Muscle of back (tissue), 13 donors: ENCODE measurements at places on chromosomes 13 and 19. TPM values are rescaled to one million over a fixed set of nuclear protein-coding genes. Genes with fewer than 3 reads are reported as not detected.

Gene ZNF540
- 3.5 TPM for polyA plus RNA-seq

Gene CGB2
- not detected for polyA plus RNA-seq

Gene DCT
- polyA plus RNA-seq = 0.23 TPM

Gene SAMD1
- polyA plus RNA-seq = 41.8 TPM

Gene ZNF790
- 7.8 TPM for polyA plus RNA-seq

Gene ZNF729
- not detected for polyA plus RNA-seq

Gene CASP14
- polyA plus RNA-seq = not detected

Gene PSG6
- 0.68 TPM for polyA plus RNA-seq

Gene ZSCAN18
- 50.1 TPM for polyA plus RNA-seq

Gene THSD1
- 16.7 TPM for polyA plus RNA-seq

Gene HIPK4
- polyA plus RNA-seq = 1.2 TPM

Gene LRRC63
- polyA plus RNA-seq = 0.14 TPM
